ENCODE measurements at places on chromosomes 11 and 22.

GRCh38 chr11:111996129-111996528 is 29.1 kb upstream of the DLAT start:
- no peak for DNase-seq

DNA sequence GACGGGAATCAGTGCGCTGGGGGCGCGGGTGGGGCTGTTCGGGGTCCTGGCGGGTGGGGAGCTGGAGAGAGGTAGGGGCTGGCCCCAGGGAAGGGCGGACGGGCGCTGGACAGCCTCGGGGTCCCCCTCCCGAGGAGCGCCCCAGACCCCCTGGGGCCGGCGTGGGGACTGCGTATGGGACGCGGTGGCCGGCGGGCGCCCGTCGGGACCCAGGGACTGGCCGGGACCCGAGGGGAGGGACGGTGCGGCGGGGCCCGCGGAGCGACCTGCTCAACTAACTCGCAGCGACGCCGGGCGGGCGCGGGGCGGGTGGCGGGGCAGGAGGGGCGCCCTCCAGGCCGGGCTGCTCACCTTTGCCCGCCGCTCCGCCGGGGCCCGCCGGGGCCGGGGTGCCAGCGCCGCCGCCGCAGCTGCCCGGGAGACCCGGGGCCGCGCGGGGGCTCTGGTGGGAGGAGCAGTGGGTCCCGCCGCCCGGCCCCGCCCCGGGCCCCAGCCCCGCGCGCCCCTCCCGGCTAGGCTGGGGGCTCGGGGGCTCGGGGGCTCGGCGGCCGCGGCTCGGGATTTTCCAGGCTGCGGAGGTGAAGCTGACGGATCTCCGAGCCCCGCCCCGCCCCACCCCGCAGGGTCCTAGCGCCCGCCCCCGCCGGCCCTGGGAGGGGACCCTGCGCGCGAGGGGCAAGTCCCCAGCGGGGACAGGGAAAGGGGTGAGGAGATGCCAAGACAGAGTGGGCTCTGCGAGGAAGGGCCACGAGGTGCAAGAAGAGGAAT is 12.3 kb downstream of the STARD10 start:
- DNase-seq: peak; percentile 79

DNA sequence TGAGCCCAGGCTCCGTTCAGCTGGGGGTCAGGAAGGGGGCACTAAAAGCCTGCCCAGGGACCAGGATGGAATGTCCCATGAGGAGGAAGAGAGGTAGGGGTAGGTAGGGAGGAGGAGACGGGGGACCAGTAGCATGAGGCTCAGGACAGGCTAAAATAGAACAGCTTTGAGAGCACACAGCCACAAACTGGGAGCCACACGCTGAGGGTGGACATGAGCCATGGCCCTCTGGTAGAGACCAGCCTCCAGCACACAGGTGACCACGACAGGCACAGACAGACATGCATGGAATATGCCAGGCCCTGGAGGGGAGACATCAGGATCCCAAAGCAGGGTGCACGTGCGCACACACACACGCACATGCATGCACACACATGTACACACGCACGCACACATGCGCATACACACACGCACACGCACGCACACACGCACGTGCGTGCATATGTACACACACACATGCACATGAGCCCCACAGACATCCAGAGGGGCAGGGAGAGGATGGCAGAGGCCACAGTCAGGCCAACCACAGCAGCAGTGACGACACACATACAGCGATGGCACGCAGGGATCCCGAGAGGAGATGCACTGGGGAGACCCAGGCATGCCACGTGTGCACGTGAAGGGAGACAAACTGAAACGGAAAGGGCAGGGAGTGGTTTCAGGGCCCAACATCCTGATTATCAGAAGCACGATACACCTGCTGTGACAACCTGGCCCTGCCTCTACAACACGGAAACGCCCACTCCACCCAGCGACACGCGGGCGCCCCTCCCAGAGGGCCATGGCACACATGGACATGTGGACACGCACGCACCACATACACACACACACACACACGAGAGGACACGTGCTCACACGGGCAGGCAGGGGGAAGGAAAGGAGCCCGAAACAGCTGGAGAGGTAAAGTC is 25.7 kb downstream of the LRRC10B start:
- no peak for DNase-seq

GRCh38 chr11:97738751-97739150 is 1282.0 kb upstream of the CNTN5 start:
- DNase-seq: no peak

DNA sequence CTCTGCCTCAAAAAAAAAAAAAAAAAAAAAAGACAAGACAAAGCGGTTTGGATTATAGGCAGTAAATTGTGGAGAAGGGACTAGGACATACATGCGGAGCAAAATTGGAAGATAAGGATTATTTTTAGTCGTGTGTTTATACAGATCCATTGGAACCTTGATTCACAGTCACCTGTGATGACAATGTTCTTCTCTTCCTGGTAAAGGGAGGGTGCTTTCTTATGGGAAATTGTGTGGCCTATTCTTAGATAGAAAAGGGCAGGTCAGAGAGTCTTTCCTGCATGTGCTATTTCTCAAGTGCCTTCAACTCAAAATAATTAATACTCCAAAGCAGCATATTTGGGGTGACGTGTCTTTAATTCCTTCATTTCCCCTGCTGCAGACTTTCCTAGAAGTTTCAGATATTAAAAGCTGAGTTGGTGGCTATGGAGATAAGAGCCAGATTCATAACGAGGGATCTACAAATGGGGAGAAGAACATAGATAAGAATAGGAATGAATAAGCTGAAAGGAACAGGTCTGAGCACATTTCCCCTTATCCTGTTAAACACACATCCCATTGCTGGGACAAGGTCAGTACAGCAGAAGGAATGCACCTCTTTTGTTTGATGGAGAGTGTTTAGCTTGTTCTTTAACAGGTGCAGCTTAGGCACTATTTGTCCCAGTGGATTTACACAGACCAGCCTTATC is 22.5 kb downstream of the GSTT2B start:
- no peak for DNase-seq

DNA sequence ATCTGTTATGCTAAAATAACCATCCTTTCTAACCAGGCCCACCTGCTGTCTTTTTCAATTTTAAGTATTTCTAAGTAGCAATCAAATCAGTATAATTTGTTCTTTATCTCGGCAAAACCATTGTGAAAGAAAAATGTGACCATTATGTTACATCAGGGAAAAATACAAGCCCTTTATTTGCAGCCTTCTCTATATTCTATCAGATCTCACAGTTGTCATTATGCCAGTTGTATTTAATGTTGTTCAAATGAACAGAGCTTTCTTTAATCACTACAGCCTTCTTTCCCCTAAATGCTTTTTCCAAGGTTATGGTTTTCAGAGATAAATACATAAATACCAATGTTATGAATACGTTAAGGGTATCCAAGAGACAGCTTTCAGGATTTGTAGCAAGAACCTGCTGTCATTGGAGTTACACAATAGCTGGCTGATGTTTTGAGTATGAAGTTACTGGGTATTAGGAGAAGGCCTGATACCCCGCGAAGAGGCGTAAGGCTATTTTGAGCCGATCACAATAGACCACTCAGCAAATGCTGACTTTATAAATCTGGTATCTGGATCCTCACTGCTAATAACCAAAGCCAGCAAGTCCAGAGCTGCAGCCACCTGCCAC is 406.3 kb downstream of the CADM1 start:
- no peak for DNase-seq

- DNase-seq: no peak
Measured at GRCh38 chr22:31080164-31080847, 812 bp upstream of the SMTN start.

- DNase-seq: no peak
Measured at GRCh38 chr11:134727204-134727603, 315.2 kb upstream of the B3GAT1 start.

GRCh38 chr11:27183672-27184457 is 143.2 kb downstream of the BBOX1 start:
- peak; percentile 60 for DNase-seq

DNA sequence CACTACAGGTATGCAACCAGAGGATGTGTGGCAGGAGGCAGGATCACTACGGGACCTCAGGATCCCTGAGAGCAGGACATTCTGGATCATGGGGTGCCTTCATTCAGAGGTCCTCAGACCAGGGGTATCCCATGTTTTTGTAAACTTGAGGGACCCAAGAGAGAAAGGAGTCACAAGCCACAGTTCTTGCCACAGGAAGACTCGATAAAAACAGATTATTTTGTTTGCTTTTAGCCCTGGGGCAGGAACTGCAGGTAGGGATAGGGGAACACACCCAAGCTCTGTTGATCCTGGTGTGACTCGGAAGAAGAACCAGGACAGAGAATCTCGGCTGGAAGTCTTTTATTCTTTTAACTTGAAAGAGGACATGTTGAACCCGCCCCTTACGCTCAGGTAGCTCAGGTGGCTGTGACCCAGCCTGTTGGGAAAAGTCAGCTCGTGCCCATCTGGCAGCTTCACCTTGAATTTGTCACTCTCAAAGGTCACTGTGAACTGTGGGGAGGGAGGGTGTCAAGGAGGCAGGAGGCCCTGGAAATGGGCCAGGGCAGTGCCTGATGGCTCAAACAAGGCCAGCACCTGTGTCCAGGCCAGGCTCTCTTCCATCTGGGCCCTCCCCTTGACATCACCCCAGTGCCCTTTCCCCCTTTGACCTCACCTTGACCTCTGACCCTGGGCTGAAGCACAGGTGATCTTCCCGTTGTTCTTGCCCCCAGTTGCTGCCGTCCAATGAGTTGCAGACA is 9.8 kb downstream of the LGALS2 start:
- no peak for DNase-seq

- DNase-seq: no peak
Measured at GRCh38 chr11:45605051-45605450, 60.4 kb downstream of the CHST1 start.

DNA sequence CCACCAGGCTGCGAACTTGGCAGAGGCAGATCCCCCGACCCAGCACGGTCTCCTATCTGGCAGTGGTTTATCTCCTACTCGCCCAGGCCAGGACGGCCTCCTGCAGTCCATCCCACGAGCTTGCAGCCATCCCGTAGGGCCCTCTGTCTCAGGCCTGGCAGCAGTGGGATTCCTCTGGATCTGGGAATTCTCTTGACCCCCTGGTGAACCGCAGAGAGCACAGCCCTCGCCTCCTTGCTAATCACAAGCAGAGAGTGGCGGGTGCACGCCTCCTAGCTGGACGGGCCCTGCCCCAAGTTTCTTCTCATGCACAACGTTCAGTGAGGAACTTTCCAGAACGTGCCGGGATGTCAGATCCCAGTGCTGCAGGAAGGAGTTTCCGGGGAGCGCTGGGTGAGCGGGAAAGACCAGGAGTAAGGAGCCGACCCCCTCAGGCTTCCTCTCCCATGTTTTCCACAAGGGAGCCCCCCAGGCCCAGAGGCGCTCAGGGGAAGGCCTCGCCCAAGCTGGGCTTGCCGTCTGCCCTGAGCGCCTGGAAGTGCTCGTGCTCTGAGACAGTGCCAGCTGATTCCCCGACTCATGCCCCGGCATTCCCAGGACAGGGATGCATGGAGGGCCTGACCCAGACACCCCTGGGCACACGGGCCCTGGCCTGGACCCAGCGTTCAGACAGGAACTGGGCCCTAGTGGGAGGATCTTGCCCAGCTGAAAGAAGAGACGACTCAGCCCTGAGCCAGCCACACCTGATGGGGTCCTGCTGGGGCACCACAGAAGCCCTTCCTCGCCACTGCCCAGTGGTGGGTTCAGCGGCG is 24.6 kb downstream of the IGF2 start:
- DNase-seq: no peak

- DNase-seq: no peak
Measured at GRCh38 chr11:34996958-34997357, 80.5 kb downstream of the PDHX start.

DNA sequence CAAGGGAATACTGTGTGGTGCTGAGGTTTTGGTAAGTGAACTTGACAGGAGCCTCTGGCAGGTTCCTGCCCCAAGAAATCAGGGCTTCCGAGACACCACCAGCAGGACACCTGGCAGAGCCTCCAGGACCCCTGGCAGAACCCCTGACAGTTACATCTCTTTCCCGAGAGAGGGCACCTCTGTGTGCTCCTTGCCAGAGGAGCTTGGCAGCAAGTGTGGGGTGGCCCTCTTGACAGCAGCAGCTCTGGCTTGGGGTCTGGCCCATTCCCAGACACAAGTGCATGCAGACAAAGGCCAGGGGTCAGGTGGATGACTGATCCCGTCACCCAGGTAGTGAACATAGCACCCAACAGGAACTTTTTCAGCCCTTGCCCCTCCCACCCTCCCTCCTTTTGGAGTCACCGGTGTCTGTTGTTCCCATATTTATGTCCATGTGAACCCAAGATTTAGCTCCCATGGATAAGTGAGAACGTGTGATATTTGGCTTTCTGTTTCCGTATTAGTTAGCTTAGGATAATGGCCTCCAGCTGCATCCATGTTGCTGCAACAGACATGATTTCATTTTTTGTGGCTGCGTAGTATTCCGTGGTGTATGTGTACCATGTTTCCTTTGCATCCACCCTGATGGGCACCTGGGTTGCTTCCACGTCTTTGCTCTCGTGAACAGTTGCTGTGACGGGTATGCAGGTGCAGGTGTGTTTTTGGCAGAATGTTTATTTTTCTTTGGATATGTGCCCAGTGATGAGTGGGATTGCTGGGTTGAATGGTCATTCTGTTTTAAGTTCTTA is 21.2 kb upstream of the OSBPL5 start:
- DNase-seq: no peak

DNA sequence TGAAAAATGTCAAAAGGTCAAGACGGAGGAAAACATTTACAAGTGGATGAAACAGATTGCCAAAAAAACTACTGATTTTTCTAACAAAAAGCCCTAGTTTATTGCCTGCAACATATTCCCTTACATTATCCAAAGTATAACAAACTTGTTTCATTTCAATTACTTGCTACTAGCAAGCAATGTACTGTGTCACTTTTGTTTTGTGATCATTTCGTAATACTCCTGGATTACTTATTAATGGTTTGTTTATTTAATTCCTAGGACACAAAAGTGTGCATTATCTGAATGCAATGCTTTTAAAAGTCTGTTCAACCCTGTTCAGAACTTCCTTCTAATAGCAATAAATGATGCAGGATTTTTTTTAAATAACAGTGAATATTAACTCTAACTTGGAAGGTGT is 50.9 kb downstream of the CCDC34 start:
- no peak for DNase-seq

DNA sequence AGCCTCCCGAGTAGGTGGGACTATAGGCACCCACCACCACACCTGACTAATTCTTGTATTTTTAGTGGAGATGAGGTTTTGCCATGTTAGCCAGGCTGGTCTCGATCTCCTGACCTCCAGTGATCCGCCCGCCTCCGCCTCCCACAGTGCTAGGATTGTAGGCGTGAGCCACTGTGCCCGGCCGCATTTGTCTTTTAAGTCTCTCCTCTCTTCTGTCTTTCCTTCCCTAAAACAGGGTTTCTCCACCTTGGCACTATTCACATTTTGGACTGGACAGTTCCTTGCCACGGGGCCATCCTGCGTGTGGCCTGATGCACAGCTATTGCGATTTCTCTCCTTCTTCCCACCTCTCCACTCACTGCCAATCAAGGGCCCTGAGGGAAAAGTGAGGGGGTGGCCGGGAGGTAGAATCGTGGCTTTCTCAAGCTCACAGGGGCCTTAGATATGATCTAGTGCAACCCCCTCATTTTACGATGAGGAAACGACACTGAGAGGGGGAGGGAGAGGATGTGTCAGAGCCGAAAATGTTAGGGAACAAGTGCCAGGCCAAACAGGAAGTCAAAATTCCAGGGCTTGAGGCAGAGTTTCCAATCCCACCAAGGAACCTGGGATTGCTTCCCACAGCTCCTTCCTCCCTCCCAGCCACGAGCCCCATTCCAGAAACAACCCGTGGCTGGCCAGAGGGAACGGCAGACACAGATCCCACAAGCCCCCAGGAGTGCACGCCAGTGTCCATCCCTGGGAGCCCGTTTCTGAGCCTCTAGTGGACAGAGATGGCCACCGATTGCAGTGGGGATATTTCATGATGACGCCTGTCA is 21.2 kb downstream of the SCGB1A1 start:
- peak; percentile 81 for DNase-seq

GRCh38 chr22:29331658-29332300 is 16.3 kb upstream of the RASL10A start:
- no peak for DNase-seq
